ENCODE measurements at places on chromosomes 2 and 18.

GRCh38 chr2:69087211-69087911, 74.4 kb downstream of the ANTXR1 start:
- DNase-seq, result no peak

GRCh38 chr2:28094739-28095138, 204.2 kb downstream of the BABAM2 start:
- DNase-seq, result no peak

DNA sequence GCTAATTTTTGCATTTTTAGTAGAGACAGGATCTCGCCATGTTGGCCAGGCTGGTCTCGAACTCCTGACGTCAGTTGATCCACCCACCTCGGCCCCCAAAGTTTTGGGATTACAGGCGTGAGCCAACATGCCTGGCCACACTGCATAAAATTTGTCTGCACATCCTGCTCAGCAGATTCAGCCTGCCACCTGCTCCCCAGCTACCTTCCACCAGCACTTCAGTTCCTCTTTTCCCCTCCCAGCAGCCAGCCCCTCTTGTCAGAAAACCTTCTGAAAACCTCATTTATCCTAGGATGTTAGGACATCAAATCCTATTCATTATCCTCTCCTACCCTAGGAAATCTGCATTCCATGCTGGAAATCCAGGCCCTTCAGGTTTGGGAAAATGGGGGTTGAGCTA, 99.4 kb upstream of the STPG4 start:
- DNase-seq, result no peak

- DNase-seq, result no peak
Measured at GRCh38 chr2:155687181-155687580, 645.3 kb downstream of the NR4A2 start.

DNA sequence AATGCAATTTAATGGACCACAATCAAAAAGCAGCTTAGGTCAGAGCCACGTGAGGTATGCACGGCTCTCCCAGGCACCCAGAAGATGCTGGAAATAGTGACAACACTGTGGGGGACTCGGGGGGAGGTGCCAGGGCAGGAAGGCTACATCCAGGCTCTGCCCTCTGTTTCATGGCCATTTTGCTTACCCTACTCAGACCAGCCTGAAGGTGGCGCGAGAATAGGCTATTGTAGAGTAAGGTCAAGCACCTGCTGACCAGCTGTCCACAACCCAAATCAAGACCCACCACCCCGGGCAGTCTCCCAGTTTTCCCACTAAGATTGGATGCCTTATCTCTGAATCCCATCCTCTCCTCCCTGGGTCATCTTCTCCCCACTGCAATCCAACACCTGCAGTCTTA, 115.7 kb downstream of the VIT start:
- DNase-seq, result no peak

GRCh38 chr2:235746257-235746934, 252.6 kb downstream of the AGAP1 start:
- DNase-seq, result peak; percentile 51

DNA sequence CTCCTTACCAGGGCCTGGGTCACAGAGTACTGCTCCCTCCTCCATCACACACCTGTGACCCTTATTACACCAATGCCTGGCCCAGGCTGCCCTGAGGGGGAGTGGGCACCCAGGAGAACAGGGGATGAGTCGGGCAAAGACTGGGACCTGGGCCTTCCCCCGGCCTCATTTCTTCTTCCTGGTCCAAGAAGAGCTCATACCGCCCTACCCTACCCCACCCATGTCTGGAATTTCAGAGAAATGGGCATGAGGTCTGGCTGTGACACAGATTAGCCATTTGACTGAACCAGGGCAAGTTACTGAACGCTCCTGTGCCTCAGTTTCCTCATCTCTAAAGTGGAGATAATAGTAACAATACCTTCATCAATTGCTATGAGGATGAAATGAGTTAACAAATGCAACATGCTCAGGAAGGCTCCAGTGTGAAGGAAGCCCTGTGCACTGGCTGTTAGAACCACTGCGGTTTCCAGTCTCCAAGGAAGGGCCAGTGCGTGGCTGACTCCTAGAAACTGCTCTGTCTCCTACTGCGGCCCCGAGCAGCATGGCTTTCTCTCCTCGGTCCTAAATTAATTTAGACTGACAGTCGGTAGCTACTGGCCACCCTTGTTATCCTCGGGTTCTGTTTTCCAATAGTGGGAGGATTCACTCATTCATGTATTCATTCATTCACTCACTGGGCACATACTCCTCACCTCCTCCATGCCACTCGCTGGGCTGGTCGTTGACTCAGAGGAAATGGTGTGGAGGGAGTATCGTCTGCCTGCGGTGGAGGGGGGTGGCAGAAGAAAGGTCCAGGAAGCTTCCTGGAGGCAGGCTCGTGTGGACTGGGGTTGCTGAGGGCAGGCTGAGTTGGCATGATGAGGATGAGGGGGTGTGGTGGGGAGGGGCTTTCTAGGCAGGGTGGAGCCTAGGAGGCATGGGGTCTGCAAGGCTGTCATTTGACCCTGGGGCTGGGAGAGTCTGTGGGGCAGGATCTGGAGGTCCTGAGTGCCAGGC, 175.6 kb downstream of the GLI2 start:
- DNase-seq, result no peak

- no peak for DNase-seq
Measured at GRCh38 chr2:11057031-11057430, 98.2 kb upstream of the SLC66A3 start.

GRCh38 chr2:203261326-203262159, 22.7 kb downstream of the CYP20A1 start:
- DNase-seq, result no peak

DNA sequence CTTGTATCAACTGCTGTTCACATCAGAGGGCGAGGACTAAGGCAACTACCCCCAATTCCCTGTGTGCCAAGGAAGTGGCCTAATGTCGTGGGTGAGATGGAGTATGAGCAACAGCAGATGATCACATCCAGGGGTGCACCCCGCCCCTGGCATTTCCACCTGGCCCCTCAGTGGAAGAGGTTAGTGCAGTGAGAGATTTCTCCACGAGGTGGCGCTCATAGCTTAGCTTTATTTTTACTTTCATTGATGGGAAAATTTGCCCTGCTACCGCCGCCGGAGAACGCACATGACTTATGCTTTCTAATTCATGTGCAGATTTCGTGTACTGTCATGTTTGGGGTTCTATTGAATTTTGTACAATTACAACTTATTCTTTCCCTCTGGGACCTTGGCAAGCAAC, 470.6 kb upstream of the MEX3C start:
- no peak for DNase-seq

Data from epithelial cell of prostate (primary cell).